Bronchial epithelial cell (primary cell): ENCODE measurements at places on chromosomes 5 and 9. TPM values are rescaled to one million over a fixed set of nuclear protein-coding genes. Genes with fewer than 3 reads are reported as not detected.

DNA sequence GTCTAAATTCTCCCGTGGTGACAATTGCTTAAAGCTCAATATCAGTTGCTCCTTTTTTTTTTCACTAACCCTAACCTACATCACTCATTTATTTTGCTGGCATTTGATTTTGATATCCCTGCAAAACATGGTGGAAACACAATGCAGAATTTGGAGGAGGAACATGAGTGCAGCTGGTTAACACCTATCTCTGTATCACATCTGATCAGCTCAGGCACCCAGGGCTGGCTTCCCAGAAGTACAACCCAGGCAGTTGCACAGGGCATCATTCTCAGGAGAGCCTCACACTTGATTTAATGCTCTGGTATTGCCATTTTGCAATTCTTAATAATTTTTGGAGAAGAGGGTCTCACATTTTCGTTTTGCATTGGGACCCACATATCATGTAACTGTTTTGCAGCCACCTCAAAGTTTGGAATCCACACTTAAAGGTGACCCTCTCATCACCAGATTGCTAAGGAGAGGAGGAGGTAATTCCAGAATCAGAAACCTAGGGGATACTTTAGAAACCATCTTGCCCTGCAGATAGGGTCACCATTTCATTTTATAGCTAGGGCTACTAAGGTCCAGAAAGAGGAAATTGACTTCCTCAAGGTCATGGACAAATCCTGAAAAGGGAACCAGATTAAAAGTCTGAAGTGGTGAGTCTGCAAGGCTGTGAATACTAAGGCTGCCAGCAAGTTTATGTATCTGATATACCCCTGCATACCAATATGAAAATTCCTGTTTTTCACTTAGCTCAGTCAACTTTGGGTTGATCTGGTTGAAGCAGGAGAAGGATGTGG lies 19.3 kb upstream of the ADAM19 start:
- no peak for DNase-seq

Gene FBN2
- total RNA-seq, result 26.1 and 49.0 TPM in 2 replicates

- no peak for DNase-seq
These were observed 294.4 kb downstream of the HINT1 start for GRCh38 chr5:130870691-130871090.

GRCh38 chr9:36592801-36593583 lies 20.3 kb downstream of the MELK start:
- no peak for DNase-seq

- DNase-seq, result peak; percentile 70
These were observed 1.5 kb upstream of the GPRIN1 start for GRCh38 chr5:176611435-176611834.
